ENCODE measurements at places on chromosomes 2 and 18.

DNA sequence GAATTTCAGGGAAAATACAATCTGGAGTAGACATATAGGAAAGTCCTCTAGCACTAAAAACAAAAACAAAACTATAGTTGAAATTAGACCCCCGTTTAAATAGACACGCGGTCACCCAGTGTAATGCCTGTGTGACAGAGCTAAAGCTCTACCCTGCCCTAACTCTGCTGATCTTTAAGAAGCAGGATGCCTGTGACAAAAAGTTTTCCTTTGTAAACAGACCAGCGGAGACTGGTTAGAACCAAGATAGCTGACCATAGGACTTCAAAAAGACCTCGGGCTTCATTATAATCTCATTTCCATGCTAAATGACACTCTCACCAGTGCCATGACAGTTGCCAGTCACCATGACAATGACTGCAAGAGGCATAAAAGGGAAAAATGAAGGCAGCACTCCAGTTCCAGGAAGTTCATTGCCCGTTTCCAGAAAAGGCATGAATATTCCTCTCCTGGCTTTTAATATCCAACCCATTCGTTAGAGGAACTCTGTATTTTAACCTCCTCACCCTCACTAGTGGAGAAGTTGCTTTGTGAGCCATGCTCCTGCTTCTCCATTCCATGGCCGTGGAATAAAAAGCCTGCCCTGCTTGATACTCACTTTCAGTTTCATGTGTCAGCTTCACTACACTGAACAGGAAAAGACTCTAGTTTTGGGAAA is 157.2 kb upstream of the COPS8 start:
- no peak for DNase-seq

DNA sequence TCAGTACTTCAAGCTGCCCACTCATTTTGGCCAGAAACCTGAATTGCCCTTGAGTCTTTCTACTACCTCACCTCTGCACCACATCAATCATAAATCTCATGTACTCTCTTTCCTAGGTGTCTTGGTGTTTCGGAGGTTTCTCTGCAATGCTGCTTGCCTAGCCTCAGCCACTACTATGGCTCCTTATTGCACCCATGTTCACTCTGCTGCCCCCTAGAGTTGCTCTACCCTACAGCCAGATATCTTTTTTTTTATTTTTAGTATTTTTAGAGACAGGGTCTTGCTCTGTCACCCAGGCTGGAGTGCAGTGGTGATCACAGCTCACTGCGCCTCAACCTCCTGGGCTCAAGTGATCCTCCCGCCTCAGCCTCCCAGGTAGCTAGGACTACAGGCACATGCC is 413.0 kb downstream of the PTPRM start:
- DNase-seq = no peak

- no peak for DNase-seq
These were observed 82.1 kb upstream of the CYRIA start for GRCh38 chr2:16747689-16748088.

GRCh38 chr2:235168174-235168979 is 216.6 kb downstream of the SH3BP4 start:
- DNase-seq = no peak

DNA sequence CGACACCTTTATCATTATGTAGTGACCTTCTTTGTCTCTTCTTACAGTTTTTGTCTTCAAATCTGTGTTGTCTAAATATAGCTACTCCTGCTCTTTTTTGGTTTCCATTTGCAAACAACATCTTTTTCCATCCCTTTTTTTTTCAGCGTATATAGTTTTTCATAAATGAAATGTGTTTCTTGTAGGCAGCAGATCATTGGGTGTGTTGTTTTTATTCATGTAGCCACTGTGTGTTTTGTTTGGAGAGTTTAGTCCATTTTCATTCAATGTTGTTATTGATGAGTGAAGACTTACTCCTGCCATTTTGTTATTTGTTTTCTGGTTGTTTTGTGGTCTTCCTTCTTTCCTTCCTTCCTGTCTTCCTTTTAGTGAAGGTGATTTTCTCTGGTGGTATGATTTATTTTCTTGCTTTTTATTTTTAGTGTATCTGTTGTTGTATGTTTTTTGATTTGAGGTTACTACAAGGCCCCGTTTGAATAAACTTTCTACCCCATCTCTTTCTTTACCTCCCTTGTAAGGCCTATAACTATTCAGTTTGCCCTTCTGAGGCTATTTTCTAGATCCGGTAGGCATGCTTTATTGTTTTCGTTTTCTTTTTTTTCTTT is 81.4 kb downstream of the FAM117B start:
- DNase-seq = no peak

DNA sequence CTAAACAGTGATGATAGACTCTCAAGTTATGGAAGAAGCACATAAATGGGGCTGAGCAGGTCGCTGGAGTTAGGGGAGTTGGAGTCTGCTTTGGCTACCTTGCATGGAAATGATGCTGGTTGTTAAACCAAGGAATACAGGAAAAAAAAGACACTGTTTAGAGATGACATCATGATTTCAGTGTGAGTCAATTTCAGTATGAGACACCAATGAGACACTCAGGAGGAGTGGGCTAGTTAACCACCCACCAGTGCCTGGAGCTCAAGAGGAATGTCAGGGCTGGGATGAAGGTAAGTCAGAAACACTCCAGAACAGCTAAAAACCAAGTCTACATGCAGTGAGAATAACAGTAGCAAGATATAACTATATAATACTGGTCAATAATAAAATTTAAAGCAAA is 303.6 kb downstream of the SOX11 start:
- DNase-seq = no peak

GRCh38 chr18:10020171-10020570 is 106.4 kb downstream of the VAPA start:
- DNase-seq = no peak

DNA sequence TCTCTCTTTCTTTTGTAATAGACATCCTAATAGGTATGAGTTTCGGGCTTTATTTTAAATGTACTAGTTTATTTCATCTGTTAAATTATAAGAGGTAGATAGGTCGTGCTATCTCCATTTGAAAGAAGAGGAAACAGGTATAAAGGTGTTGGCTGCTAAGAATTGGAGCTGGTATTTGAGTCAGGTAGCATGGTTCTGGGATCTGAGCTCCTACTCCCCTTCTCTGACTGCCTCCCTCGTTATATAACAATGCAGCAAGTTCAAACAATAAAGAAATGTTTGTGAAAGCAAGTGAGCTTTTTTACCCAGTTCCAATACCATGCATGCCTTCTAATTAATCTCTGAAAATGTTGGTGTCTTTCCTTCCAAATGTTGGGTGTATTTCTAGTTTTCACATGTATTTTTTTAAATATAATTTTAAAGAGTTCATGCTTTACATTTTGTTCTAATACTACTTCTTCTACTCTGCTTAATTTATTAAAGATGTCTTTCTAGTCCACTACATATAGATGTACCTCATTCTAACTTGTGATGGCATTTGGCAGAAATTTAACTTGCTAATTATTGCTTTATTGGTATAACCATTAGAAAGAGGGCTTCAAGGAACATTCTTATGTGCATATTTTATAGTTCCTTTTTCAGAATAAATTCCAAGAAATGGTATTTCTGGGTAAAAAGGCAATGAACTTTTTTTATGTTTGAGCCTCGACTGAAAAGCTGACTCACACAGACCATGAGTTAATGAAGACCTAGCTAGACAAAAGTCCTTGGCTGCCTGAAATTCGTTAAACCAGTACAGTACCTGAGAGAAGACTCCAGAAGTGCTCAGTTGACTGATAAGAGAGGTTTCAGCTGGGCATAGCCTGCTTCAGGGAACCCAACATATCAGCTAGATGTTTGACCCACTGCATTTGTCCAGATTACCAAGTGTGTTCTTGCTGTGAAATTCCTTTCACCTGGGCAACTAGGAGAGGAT is 133.5 kb downstream of the CERS6 start:
- DNase-seq = no peak

DNA sequence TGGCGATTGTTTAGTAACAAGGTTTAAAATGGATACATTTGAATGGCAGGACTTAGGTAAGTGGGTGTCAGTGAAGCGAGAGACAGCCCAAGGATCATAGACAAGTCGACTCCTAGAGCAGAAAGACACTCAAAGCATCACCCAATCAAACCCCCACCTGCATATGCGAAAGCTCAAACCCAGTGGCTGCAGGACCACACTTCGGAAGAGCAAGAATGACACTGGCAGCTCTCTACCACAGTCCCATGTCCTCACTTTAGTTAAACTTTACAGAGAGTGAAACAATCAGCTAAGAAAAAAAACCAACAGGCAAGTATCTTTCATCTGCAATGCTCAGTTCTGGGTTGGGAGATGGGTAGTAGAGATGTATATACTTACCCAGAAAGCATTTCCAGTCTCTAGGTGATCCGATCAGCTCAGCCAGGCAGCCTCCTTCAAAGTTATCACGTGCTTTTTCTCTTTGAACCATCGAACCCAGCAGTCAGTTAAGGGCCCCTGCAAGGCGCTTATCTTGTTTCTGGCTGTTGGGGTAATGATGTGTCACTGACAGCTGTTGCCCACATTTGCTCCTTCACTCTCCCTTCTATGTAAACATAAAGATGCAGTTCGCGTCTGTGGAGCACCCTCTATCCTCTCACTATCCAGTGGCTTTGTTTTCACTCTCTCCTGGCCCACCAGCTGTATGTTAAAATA is 357.5 kb upstream of the ID2 start:
- DNase-seq = no peak

DNA sequence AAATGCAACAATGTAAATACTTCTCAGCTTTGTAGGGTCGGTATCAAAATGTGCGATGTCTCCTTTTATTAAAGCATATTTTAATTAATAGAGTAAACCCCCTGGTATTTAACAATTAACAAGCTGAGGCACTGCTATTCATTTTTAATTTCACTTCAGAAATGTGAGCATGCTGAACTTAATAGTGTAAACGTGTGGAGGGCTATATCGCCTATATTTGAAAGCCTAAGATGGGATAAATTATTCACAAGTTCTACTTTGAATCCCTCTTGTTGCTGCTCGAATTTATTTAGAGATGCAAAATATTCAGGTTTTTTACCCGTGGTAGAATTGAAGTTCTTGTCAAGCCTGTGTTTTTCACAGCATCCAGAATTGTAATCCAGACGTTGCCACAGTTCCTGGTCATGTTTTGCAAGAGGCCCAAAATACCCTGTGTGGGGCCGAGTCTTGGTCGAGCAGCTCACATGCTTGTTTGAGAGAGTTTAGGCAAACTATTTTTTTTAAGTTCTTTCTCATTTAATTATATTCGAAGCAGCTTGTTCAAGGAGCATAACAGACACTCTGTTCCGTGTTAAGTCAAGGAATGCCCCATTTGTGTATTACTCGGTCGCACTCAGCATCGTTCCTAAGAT is 2.5 kb downstream of the SALL3 start:
- DNase-seq = no peak

- no peak for DNase-seq
These were observed 129.3 kb downstream of the NUP35 start for GRCh38 chr2:183253441-183254130.

DNA sequence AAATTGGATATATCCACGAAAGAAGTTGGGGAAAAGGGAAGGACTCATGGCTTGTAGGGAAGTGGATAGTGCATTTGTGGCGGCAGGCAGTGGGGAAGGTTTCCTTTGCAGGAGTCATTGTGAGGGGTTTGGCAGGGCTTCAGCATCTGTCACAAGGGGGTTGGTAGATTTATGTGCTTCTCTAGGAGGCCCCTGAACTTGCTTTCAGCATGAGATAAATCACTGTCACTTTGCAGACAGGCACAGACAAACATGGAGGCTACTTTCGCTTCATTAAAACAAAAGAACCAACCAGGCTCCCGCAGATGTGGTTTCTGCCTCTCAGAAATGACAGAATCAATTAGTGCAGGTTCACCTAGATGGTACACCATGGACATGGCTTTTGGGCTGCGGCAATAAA is 340.7 kb downstream of the TGIF1 start:
- DNase-seq = no peak

DNA sequence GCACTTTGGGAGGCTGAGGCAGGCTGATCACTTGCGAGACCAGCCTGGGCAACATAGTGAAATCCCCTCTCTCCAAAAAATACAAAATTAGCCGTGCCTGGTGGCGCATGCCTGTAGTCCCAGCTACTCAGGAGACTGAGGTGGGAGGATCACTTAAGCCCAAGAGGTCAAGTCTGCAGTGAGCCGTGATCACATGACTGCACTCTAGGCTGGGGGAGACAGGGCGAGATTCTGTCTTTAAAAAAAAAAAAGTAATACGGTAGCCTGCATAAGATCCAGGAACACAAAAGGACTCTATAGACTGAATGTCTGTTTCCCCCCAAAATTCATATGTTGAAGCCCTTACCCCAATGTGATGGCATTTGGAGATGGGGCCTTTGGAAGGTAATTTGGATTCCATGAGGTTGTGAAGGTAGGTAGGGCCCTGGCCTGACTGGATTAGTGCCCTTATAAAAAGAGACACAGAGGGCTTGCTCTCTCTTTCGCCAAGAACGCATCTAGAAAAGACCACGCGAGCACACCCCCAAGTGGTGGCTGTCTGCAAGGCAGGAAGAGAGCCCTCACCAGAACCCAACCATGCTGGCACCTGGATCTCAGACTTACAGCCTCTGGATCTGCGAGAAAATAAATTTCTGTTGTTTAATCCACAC is 17.0 kb downstream of the MBOAT2 start:
- no peak for DNase-seq

- DNase-seq = no peak
These were observed 82.8 kb upstream of the DTNA start for GRCh38 chr18:34627137-34627920.

- DNase-seq = no peak
These were observed 45.9 kb downstream of the TMEM237 start for GRCh38 chr2:201597397-201597796.

DNA sequence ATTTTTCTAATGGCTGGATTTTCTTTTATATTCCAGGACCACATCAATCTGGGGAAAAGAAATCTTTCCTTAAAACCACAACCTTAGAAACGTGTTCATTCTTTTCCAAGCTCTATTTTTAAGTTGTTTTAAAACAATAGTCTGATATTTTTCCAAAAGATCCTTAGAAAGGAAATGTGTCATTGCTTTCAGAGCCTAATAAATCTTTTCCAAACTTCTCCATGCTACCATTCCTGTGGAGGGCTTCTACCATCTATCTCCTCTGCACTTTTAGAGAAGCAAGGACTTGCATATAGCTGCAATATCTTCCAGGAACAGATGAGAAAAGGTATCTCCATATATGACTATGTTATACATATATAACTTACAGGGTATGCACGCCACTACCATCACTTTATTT is 21.2 kb downstream of the WDFY1 start:
- no peak for DNase-seq

DNA sequence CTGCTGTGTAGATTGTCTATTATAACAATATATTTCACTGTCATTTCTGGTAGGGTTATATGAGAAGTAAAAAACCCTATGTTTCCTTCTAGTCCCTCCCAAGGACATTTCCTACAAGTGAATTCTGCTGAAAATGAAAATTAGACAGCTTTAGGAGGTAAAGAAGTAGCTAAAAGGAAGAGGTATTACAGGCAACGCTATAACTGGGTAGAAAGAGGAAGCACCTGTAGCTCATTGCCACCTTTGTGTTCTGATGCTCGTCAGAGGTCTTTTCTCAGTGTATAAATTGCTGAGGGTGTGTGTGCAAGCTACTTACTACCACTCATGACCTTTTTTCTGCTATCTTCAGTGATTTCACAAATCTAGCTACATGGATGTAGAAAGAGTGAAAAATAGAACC is 1.4 kb downstream of the DNAJC10 start:
- no peak for DNase-seq

- DNase-seq = peak; percentile 19
These were observed 2.1 kb upstream of the SLC30A3 start for GRCh38 chr2:27264753-27265535.

GRCh38 chr18:55857409-55857808 is 269.4 kb upstream of the TCF4 start:
- DNase-seq = no peak

- no peak for DNase-seq
These were observed 15.3 kb upstream of the PARD3B start for GRCh38 chr2:204529795-204530463.
